ENCODE measurements at places on chromosomes 13 and 19. TPM values are rescaled to one million over a fixed set of nuclear protein-coding genes. Genes with fewer than 3 reads are reported as not detected.

Gene ADGRE3
- total RNA-seq: not detected

Gene CILP2
- 7.5 TPM for total RNA-seq

Gene PRTN3
- 0.60 TPM for total RNA-seq

Gene OR7D2
- total RNA-seq: 0.15 TPM

Gene RASL11A
- total RNA-seq: 1.9 TPM

Gene TMC4
- total RNA-seq: 0.74 TPM

Gene OR7G3
- total RNA-seq: not detected

Gene ZNF135
- 14.0 TPM for total RNA-seq

Gene ZNF468
- 19.9 TPM for total RNA-seq

GRCh38 chr13:40552895-40553294, 113.5 kb downstream of the FOXO1 start:
- no peak for DNase-seq

- DNase-seq: no peak
Observed at GRCh38 chr19:2188708-2189385, 25.1 kb downstream of the DOT1L start.

GRCh38 chr19:55300886-55301458, 17.2 kb downstream of the BRSK1 start:
- DNase-seq: no peak

- DNase-seq: no peak
Observed at GRCh38 chr13:109401307-109401706, 385.1 kb downstream of the IRS2 start.

DNA sequence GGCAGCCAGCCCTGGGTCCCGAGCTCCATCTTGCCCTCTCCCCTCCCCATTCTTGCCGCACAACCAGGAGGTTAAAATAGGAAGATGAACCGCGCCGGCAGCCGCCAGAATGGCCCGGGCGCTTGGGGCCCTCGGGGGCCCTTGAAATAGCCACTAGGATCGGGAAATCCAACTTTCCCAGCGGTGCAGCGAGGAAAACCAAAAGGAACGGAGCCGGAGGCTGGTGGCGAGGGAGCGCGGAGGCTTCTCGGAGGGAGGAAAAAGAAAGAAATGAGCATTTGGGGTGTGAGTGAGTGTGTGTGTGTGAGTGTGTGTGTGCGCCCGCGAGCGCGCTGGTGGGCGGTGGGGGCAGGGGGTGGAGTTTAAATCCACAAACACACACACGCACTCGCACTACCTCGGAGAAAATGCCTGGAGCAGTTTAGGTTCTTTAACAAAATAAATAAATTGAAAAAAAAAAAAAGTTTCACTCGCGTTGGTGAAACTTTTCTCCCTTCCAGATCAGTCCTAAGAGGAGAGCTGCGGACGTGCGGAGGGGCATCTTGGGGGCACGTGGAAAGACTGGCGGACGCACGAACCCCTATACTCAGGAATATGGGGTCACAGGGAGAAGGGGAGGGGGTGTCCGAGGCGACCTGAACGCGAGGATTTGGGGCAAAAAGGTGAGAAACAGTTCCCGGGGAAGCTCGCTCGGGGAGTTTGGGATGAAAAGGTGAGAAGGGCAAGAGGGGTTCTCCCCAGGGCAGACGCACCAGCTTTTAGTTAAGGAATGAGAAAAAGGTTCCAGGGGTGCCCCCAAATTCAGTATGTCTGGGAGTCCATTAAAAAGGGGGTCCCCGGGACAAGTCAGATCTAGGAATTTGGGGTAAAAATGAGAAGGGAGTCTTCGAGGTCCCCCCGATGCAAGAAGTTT, 1.3 kb downstream of the RFX2 start:
- DNase-seq: no peak

DNA sequence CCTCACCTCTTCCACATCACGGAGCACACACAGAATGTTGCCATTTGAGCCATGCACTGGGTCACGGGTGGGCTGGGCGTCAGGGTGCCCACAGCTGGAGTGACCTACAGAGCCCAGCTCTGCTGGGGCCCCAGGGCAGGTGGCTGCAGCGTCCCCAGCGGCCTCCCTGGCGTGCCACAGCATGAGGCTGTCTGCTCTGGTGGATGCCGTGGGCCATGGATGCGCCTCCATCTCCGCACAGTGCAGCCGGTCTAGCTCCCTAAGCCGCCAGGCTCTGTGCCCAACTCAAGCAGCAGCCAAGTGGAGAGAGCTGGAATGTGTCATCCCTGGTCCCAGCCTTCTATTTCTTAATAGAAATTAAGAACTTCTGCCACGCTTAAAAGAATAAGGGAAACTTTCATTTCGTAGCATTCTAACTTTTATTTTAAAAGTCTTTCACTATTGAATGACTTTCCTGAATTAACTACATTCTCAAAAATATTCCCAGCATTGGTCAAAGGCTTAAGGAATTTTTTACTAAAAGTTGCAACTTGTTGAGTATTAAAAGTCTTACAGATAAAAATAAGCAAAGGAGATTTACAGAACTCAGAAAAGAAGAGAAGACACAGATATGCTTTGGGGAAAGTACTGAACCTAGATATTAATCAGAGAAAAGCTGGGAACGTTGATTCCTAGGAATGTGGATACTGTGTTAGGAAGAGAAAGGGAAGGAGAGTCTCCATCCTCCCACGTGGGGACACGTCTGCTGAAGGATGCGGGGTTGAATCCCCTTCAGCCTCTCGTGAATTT, 59.3 kb downstream of the ATP11A start:
- peak; percentile 25 for DNase-seq

DNA sequence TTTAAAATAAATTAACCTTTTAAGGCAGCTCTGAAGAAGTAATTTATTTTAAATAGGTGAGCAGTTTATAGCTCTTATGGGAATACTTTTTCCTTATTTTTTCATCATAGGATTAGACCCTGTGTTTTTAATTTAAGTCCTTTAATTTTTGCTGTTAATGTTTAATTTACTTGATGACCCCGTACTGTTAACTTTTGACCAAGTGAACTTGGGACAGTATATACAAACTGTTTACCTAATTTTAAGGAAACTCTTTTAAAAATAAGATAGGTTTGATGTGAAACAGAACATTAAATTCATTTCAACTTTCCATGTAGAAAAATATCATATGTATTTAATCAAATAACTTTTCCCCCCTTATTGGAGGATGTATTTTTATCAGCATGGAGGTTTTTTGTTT, 74.4 kb downstream of the KCNRG start:
- DNase-seq: no peak

GRCh38 chr13:32881777-32882145, 134.5 kb upstream of the KL start:
- no peak for DNase-seq

GRCh38 chr13:90773681-90774080, 573.8 kb upstream of the MIR17HG start:
- no peak for DNase-seq

- DNase-seq: peak; percentile 30
Observed at GRCh38 chr19:4233282-4233853, 4.0 kb downstream of the EBI3 start.

GRCh38 chr13:89920461-89920860, 1427.0 kb upstream of the MIR17HG start:
- no peak for DNase-seq

- peak; percentile 73 for DNase-seq
Observed at GRCh38 chr13:52851137-52851962, 2.9 kb upstream of the PCDH8 start.

DNA sequence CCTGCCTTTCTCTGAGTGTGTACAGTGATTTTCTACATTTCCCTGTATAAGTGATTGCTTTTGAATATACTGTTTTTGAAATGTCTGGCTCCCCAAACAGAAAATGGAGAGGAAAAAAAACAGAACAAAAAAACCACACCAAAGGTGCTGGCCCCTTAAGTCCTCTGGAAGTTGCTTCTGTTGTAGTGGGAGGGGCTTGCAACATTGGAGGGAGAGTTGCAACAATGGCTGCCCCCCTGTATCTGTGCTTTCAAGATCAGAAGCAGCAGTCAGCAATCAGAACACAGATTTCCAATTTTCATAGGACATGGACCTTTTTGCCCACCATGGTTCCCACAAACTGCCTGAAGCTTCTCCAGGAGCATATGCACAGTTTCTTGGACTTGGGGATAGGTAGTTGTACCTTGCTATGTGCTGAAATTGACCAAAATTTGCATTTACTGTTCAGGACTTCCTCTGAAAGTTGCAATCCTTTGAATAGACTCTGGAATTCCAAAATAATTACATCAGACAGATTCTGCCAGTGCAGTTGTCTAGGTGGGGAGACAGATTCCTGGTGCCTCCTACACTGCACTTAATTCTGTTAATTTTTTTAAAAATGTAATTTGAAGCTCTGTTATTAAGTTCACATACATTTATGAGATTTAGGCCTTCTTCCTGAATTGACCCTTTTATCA, 13.8 kb downstream of the BIVM start:
- peak; percentile 49 for DNase-seq

GRCh38 chr13:98488736-98489135, 88.2 kb downstream of the STK24 start:
- DNase-seq: no peak

DNA sequence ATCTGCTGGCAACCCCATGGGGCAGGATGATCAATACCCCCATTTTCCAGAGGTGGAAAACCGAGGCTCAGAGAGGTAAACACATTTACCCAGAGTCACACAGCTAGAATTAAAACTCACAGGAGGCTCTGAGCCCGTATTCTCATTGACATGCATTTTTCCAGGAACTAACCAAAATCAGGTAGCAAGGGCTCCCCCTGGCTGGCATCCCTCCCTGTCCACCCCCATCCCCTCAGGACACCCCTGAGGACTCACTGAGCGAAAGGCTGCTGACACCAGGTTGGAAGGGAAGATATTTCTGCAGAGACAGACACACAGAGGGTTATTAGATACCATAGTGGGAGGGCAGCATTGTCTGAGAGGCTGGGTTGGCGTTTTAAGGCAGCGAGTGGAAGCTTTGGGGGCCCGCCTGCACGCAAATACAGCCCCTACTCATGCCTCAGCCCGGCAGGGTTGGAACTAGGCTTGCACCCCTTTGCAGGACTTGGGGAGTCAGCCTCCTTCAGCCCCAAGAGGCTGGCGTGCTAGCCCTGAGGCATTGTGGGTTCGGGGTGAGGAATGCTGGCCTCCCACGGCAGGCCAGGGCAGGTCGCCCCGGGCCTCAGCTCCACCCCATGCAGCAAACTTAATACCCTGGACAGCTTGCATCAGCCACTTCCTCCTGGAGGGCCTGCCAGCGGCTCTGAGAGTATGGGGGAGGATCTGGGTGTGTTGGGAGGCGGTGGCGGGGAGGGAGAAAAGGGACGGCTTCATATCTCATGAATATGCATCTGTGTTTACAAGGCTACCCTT, 3.9 kb downstream of the SLC1A5 start:
- peak; percentile 40 for DNase-seq

DNA sequence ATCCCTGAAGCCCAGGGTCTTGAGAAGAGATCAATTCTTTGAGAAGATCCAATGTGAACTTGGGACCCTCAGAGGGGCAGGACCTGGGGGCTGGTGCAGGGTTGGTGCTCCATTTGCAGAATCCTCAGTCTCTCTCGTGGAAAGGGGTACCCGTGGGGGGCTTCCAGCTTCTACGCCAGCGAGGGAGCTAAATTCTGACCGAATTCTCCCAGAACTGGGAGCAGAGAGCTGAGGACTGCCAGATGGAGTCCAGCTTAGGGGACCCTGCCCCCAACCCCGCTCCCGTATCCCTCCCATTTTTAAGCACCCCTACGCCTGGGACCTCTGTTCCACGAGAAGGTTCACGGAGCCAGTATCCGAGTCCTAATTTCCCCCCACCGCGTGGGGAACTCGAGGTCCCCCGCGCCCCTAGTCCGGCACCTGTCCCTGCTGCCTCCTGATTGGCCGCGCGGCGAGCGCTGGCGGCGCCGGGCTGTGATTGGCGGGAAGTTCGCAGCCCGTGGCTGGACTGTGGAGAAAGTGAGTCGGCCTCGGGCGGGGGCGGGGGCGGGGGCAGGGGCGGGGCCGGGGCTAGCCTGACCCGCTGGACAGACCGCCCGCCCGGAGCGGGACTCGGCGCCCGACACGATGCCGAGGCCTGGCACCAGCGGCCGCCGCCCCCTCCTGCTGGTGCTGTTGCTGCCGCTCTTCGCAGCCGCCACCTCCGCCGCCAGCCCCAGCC, 4.4 kb upstream of the LTBP4 start:
- peak; percentile 84 for DNase-seq

- DNase-seq: no peak
Observed at GRCh38 chr13:46192412-46192811, 10.4 kb upstream of the LCP1 start.

DNA sequence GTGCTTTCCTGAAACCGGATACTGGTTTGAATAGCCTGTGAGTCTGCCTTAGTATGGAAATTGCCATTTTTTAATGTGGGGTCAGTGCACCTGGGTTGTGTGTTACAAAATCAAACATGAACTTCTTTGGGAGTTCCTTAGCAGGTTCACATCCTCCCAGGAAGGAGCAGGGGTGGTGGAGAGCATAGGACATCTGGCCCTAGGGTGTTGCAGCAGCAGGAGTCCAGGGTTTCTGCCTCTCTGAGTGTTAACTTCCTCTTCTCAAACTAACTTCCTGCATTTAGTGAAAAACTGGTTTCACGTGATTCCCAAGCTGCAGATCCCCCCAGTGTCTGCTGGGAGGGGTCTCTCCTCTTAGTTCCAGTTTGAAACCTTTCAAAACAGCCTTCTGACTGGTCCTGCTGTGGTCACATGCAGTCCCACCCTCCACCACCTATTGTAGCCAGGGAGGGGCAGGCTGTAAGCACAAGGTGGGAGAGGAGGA, 7.2 kb downstream of the RNASEH2B start:
- no peak for DNase-seq

- DNase-seq: peak; percentile 68
Observed at GRCh38 chr19:10270180-10270615, 722 bp upstream of the ICAM1 start.

- DNase-seq: no peak
Observed at GRCh38 chr13:111873676-111874178, 193.2 kb upstream of the SOX1 start.

DNA sequence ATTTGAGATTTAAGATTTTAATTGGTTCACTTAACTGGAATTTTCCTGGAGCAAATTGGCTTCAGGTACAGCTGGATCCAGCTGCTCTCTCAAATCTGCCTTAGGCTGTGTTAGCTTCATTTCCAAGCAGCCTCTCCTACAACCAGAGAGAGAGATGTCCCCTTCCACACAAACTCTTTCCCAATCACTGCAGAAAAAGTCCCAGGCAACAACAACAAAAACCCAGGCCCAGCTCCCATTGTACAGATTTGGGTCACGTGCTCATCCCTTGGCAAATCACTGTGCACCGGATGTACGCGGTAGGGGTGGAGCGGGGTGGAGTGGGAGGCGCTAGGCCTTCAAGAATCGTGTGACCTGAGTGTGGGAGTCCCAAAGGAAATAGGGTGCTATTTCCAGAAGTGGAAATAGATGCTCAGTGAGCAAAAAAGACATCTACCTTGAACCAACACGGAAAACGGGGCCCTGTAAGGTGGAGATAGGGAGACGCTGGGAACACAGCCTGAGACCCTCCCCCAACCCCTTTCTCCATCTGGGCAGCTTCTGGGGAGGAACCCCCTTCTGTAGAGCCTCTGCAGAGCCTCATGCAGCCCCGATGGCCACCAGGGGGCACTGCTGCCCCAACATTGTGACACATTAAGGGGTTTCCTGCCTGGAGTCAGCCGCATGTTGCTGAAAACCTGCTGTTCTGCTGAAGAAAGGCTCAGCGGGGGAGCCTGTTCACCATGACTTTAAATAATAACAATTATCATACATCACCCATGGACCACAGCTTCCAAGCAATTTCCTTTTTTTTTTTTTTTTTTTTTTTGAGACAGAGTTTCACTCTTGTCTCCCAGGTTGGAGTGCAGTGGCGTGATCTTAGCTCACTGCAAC, 25.4 kb downstream of the HPN start:
- DNase-seq: peak; percentile 89

- no peak for DNase-seq
Observed at GRCh38 chr19:54560881-54561385, 12.7 kb upstream of the LILRA2 start.

GRCh38 chr19:7699003-7699402, 2.9 kb downstream of the FCER2 start:
- DNase-seq: no peak

- peak; percentile 58 for DNase-seq
Observed at GRCh38 chr19:32224371-32225244, 120.8 kb upstream of the ZNF507 start.

Measured in cardiac muscle cell (in vitro differentiated cells and primary cell).